ENCODE measurements at places on chromosomes 13 and 19.

DNA sequence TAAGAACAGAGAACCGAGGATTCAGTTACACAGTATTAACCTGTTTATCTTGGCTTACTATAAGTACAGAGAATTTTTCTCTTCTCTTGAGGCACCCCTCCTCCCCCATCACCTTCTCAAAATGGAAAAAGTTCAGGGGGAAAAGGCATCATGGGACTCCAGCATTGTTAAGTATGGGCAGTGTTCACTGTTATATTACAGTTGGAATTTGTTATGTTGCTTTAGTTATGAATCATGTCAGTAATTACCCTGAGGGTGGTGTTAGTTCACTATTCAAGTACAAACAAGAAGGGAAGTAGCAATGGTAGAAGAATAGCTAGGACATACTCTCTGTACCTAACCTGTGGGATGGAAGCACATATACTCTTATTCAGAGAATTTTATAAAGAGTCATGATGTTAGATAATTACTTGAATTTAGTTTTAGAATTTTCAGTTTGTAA, 12.0 kb downstream of the LPAR6 start:
- DNase-seq: peak; percentile 10

DNA sequence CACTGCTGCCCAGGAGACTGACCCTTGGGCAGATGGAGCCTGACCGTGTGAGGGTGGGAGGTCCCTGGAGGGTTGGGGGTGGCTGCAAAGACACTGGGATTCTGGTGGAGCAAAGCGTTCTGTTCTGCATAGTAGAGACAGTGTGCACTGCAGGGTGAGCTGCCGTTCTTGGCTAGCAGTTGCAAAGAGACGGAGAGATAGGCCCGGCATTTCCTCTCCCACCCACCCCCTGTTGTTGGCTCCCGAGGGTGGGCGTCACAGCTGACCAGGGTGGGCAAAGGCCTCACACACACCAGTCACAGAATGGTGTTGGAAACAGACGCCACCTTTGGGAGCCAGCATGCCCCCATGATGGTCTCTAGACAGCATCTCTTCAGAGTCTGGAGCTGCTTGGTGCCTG, 11.4 kb downstream of the TMEM255B start:
- no peak for DNase-seq

- no peak for DNase-seq
Observed at GRCh38 chr13:33381906-33382305, 96.4 kb upstream of the STARD13 start.

DNA sequence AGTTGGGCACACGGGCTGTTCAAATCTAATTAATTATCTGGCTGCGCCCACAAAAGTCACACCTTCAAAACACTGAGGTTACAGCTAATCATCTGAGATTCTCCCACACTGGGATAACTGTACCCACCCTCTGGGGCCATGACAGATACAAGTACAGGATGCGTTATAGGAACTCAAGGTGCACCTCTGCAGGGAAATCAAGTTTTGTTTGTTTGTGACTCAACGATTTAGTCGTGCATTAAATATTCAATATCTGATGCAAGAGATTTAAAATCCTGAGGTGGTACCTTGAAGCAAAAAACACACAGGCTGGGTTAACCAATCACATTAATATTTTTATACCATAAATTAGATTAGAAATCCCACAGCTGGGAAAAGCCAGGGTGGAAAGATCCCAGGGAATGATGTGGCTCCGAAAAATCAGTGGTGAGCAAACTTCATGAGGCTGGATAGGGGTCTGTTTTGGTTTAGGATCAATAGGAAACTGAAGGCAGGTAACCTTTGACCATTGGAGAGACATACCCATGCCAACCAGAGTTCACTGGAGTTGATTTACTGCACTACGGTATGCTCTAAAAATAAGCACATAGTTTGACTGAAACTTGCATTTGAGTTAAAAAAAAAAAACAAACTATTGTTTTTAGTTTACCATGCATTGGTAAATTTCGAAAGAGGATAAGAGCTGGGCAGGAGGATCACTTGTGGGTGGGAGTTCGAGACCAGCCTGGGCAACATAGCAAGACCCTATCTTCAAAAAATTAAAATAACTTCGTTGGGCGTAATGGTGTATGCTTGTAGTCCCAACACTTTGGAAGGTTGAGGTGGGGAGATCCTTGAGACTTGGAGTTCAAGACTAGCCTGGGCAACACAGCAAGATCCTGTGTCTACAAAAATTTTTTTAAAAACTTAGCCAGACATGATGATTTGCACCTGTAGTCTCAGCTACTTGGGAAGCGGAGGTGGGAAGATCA, 23.9 kb upstream of the CEBPG start:
- DNase-seq: no peak

- DNase-seq: no peak
Observed at GRCh38 chr13:45792827-45793303, 58.7 kb downstream of the SIAH3 start.
